Right kidney (tissue), 9 donors: ENCODE measurements at places on chromosomes 1 and 21.

GRCh38 chr1:233912447-233912846 is 8.0 kb downstream of the SLC35F3 start:
- no peak for DNase-seq

DNA sequence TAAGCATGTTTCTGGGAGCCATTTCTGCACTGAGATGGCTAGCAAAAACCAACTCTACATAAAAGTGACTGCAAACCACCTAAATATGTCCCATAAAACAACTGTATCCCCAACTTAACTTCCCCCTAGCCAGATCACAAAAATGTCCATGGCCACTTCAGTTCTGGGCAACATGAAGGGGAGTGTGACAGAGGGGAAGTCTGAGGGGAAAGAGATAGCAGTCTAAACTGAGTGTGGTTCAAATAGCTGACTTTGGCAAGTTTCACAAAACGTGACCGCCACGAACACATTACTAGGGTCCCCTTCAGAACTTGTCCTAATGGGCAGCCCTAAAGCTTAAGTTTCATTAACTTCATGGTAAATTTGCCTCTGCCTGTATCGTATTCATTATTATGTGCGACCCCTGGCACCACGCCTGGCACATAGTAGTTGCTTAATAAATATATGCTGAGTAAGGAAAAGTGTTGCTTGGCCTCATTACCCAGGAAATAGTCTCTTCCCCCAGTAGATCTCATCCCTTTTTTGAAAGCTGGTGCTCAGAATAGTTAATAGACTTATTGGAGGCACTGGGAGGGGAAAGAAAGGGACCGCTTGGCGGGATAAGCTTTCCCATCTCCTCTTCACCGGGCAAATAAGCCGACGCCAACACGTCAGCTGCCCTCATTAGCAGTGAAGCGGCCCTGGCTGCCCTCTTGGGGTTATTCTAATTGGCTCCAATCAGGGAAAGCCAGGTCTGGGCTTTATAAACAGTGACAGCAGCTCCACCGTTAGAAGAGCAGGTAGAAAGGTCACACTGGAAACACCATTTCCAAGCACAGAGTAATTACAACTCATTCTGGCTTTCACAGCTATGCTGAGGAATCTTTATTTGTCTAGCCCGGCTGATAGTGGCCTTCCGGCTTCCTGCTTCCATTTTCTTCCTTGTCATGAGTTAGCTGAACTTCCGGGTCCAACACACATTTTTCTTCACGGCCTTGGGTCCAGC is 122.1 kb downstream of the LRIG2 start:
- no peak for DNase-seq

- DNase-seq = no peak
Measured at GRCh38 chr1:210605099-210605498, 276.4 kb downstream of the HHAT start.

- DNase-seq = no peak
Measured at GRCh38 chr1:243487649-243488227, 231.9 kb downstream of the SDCCAG8 start.

DNA sequence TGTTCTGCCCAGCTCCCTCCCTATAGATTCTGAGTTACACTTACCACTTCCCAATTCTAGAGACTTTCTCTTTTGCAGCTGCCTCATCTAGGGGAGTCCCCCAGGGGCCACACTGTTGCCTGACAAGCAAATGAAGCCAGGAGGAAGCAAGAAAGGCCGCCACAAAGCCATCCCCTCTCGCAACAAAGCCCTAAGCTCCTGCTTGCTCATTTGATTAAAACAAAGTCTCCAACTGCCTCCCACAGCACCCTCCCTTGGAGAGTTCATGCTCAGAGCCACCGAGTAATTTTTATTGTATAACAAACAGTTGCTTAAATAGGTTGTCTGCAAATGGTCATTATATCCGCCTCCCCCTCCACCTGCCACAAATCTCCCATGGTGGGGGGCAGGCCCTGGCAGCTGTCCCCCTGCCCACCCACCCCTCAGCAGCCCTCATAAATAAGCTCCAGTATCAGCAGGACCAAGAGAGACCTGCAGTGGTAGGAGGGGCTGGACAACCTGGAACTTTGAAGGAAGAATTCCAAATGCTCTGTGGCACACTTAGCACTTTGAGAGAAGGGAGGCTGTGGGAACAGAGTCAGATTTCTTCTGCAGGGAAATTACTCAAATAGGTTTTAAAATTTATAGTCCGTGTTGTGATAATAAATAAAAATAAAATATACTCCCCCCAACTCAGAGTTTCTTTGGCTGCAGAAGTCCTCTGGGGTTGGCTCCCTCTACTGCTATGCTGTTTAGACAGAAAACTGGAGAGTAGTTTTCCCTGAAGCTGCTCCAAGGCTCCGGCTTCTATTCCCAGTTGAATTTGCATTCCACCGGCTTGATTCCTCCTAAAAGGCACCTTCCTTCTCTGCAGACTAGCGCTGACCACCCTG is 237.5 kb downstream of the TTLL7 start:
- DNase-seq = peak; percentile 49

DNA sequence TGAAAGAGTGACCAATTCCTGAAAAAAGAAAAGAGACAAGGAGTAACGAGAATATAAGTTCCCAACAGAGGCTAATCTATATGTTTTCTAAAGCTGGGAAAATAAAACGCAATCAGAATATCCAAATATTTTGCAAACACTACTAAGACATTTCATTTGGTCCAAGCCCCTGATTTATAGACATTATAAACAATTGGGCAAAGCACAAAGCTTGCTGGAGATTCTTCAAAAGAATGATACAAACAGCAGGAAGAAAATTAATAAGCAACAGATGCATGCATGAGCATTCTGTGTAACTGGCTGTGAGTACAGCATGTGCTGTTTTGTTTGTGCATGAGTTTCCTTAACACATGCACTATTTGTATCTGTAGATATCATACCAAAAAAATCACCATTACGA is 552.9 kb downstream of the LTN1 start:
- DNase-seq = no peak

GRCh38 chr1:204723131-204723787 is 37.7 kb upstream of the LRRN2 start:
- no peak for DNase-seq

GRCh38 chr1:28510970-28511440 is 5.2 kb downstream of the RCC1 start:
- no peak for DNase-seq

DNA sequence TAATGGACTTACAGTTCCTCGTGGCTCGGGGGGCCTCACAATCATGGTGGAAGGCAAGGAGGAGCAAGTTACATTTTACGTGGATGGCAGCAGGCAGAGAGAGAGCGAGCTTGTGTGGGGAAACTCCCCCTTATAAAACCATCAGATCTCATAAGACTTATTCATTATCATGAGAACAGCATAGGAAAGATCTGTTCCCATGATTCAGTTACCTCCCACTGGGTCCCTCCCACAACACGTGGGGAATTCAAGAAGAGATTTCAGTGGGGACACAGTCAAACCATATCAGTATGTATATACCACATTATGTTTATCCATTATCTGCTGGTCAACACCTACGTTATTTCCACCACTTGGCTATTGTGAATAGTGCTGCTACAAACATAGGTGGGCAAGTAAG is 352.3 kb upstream of the B3GALT2 start:
- no peak for DNase-seq

DNA sequence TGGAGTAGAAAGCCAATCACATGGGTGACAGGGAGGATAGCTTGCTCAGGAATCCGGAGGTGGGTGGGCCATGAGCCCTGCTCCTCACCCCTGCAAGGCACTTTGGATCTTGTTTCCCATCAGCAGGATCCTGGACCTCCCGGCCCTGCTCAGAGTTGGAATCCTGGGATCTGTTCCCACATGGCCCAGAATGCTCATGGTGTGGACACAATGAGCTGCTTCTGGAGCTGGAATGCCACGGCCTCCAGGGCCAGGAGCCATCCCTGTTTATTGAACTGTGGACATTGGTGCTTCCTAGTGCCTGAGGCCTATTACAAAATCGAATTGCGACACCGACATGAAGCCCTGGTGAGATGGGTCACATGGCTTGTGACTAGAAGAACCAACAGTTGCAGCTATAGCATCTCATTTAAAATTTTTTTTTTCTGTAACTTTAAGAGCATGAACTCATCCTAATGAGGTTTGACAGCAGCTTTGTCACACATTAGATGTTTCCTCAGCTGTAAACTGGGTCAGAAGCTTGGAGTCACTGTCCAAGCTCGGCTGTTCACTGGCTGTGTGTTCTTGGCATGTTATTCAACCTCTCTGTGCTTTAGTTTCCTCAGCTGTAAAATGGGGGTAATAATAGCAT is 40.4 kb upstream of the GOLT1A start:
- no peak for DNase-seq

GRCh38 chr1:94093396-94093795 is 27.6 kb downstream of the ABCA4 start:
- no peak for DNase-seq

DNA sequence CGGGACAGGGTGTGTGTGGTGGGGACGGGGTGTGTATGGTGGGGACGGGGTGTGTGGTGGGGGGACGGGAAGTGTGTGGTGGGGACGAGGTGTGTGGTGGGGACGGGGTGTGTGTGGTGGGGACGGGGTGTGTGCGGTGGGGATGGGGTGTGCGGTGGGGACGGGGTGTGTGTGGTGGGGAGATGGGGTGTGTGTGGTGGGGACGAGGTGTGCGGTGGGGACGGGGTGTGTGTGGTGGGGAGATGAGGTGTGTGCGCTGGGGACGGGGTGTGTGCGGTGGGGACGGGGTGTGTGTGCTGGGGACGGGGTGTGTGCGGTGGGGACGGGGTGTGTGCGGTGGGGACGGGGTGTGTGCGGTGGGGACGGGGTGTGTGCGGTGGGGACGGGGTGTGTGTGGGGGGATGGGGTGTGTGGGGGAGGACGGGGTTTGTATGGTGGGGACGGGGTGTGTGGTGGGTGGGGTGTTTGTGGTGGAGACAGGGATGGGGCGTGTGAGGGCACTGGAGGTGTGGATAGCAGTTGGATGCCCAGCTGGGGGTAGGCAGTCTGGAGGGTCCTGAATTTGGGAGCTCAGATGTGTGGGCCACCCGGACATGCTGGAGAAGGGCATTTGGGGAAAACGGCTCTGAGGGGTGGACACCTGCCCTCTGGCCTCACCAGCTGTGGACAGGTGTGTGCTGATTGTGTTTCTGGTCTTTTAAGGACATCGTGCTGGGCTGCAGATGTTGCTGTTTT is 16.9 kb downstream of the IBA57 start:
- DNase-seq = no peak

- DNase-seq = no peak
Measured at GRCh38 chr1:231724876-231725647, 98.5 kb downstream of the DISC1 start.

GRCh38 chr1:109823543-109824348 is 60.0 kb upstream of the EPS8L3 start:
- DNase-seq = no peak

DNA sequence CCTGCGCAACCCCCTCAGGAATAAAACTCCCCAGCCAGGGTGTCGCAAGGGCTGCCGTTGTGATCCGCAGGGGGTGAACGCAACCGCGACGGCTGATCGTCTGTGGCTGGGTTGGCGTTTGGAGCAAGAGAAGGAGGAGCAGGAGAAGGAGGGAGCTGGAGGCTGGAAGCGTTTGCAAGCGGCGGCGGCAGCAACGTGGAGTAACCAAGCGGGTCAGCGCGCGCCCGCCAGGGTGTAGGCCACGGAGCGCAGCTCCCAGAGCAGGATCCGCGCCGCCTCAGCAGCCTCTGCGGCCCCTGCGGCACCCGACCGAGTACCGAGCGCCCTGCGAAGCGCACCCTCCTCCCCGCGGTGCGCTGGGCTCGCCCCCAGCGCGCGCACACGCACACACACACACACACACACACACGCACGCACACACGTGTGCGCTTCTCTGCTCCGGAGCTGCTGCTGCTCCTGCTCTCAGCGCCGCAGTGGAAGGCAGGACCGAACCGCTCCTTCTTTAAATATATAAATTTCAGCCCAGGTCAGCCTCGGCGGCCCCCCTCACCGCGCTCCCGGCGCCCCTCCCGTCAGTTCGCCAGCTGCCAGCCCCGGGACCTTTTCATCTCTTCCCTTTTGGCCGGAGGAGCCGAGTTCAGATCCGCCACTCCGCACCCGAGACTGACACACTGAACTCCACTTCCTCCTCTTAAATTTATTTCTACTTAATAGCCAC is 696 bp downstream of the TGFB2 start:
- DNase-seq = peak; percentile 91

DNA sequence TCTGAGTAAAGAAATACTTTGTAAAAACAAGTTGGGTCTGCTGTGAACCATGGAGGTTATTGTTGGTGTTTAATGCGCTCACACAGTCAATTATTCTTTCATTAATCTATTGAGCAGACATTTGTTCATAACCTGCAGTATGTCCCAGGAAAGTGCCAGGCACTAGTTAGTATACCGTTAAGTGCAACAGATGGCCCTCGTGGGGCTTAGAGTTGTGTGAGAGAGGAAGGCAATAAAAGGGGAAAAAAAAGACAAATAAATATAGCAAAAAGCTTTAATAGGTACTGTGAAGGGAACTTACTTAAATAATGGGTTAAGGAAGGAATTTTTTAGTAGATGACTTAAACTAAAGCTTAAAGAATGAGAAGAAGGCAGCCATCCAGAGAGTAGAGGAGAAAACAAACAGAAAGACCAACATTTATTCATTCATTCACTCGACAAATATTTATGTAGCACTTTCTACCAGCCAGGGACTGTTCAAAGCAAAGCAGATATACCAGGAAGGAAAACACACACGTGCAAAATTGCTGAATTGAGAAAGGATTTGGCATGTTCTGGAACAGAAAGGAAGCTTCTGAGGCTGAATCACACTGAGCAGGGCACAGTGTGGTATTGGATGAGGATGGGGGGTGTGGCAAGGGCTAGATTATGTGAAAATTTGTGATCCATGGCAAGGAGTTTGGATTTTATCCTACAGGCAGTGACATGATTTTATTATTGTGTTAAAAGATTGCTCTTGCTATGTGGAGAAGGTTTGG is 296.1 kb upstream of the SGIP1 start:
- no peak for DNase-seq

- no peak for DNase-seq
Measured at GRCh38 chr1:207191061-207191460, 87.0 kb downstream of the C4BPA start.

DNA sequence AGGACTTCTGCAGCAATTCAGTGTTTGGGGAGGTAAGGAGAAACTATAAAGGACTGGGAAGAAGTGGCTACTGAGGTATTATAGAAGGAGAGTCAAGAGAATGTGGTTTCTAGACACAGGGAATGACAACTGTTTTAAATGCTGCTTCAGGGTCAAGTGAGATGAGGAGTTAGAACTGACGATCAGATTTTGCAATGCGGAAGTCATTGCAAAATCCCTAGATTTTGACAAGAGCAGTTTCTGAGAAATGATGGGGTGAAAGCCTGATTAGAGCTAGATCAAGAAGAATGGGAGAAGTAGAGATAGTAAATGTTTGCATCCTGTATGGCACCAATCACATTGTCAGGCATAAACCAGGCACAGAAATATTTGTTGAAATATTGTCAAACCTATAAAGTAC is 4.7 kb upstream of the TSNAX start:
- no peak for DNase-seq

- no peak for DNase-seq
Measured at GRCh38 chr1:221458447-221459156, 283.3 kb downstream of the DUSP10 start.

DNA sequence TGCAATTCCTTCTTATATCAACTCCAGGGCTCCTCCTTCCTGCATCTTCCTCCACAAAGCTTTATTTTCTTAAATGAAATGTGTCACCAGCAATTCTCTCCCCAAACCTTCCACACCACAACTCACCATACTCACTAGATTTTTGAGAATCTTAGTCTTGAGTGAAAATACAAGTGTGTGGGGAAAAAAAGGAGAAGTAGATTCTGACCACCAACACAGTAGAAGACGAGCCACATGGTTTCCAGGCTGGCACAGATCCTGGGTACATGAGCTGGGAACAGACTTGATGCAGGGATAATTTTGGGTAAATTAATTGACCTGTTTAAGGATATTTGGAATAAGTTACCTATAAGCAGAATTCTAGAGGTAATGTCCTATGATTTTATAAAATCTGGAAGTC is 72.8 kb upstream of the KCNJ15 start:
- no peak for DNase-seq
